ENCODE measurements at places on chromosomes 7 and 10.

- no peak for DNase-seq
Measured at GRCh38 chr7:71130031-71130679, 1.8 kb upstream of the GALNT17 start.

- no peak for DNase-seq
Measured at GRCh38 chr7:30032310-30033125, 4.3 kb downstream of the PLEKHA8 start.

- DNase-seq = no peak
Measured at GRCh38 chr10:35458500-35459448, 122.5 kb downstream of the CCNY start.

GRCh38 chr10:6115411-6115810, 26.6 kb downstream of the RBM17 start:
- no peak for DNase-seq

- DNase-seq = no peak
Measured at GRCh38 chr7:1307828-1308227, 75.2 kb downstream of the UNCX start.

- no peak for DNase-seq
Measured at GRCh38 chr7:130294314-130294713, 1.4 kb downstream of the CPA4 start.

DNA sequence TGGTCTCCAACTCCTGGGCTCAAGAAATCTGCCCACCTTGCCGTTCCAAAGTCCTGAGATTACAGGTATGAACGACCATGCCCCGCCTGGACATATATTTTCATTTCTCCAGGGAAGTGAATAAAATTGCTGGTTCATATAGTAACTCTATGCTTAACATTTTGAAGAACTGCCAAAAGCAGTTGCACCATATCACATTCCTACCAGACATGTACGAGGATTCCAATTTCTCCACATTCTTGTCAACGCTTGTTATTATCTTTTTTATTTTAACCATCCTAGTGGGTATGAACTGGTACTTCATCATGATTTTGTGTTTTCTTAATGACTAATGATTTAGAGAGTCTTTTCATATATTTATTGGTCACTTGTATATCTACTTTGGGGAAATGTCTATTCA, 21.9 kb upstream of the CPN1 start:
- DNase-seq = no peak

DNA sequence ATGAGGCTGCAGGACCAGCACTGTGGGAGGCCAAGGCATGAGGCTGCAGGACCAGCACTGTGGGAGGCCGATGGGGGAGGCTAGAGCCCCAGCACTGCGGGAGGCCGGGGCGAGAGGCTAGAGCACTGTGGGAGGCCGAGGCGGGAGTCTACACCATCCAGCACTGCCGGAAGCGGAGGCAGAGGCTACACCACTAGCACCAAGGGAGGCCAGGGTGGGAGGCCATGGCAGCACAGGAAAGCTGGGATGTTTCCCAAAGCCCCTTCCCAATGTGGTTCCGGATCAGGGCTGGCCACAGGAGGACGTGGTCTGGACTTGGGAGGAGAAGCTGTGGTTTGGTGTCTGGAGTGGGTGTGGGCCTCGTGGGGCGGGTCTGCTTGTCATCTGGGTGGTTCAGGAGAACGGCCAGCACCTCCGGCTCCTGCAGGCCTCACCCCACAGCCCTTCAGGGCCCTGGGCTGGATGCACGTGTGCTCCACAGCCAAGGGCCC, 43.6 kb downstream of the PDGFA start:
- no peak for DNase-seq

DNA sequence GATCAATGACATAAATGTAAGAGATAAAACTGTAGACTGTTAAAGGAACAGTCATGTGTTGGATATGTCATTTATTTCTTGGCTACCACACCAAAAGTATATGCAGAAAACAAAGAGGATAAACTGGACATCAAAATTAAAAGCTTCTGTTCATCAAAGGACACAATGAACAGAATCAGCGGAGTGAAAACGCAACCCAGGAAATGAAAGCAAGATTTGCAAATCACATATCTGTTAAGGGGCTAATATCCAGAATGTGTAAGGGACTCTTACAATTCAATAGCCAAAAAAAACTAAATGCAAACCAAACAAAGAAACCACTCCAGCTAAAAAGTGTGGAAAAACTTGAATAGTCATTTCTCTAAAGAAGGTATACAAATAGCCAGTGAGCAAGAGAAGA, 164.3 kb downstream of the ZMYND11 start:
- no peak for DNase-seq

GRCh38 chr10:26780106-26780792, 80.5 kb downstream of the ABI1 start:
- DNase-seq = no peak

- DNase-seq = no peak
Measured at GRCh38 chr7:112546723-112547513, 66.1 kb downstream of the LSMEM1 start.

DNA sequence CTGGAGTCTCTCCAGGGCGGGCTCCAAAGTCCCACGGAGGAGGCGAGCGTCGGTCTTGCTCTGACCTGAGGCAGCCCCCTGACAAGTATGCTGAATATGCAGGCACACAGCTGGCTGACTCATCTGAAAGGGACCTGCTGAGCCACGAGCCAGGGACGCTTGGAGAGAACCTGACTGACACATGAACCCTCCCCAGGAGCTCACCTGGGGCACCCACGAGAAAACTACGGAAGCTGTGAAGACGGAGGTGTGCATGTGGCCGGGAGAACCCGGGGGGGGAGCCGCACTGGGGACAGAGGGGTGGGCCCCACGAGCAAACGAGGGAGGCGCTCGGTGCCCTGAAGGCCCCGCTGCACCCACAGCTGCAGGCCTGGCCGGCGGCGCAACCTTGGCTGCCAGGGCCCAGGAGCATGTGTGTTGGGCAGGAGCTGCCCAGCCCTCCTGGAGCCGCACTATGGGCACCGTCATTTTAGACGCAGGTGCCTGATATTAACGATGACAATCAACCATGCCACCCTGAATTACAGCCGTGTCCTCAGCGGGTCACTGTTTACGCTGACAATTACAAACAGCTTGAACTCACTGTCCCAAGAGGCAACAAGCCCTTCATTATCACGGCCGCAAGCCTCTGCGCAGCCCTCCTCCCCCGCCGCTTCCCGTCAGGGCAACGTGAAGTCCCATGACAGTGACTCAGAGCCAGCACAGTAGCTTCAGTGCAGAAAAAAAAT, 64.7 kb downstream of the DIP2C start:
- DNase-seq = no peak

DNA sequence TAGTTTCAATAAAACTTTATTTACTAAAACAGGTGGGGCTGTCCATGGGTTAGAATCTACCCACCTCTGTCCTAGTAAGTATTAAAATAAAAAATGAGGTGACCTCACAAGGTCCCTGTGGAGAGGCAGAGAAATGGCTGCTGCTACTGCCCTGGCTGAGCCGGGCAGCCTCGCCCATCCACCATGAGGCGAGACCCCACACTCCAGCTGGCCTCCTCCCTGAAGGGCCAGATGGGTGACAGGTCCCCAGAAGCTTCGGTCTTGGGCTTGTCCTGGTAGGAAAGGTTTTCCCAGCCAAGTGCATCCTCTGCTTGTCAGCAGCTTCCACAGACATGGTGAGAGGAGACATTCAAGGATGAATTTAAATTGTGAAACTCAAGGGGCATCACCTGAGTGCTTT, 565.8 kb downstream of the PTPRN2 start:
- DNase-seq = no peak

- DNase-seq = no peak
Measured at GRCh38 chr7:55246171-55246570, 119.0 kb upstream of the LANCL2 start.

GRCh38 chr7:12728192-12728538, 40.7 kb downstream of the ARL4A start:
- no peak for DNase-seq

DNA sequence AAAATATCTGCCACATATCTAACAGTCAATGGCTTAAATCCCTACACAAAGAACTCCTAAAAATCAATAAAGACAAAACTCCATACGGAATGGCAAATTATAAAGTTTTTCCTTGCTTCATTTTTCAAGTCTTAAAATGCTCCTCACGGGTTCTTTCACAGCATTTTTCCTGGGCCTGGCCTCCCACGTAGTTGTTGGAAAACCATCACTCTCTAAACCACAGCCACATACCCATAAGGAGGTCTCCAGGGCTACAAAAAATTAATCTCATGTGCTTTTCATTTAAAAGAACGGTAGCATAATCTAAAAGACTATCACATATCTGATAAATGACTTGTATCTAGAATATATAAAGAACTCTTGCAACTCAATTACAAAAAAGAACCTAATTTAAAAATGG, 2.9 kb downstream of the COA1 start:
- no peak for DNase-seq

DNA sequence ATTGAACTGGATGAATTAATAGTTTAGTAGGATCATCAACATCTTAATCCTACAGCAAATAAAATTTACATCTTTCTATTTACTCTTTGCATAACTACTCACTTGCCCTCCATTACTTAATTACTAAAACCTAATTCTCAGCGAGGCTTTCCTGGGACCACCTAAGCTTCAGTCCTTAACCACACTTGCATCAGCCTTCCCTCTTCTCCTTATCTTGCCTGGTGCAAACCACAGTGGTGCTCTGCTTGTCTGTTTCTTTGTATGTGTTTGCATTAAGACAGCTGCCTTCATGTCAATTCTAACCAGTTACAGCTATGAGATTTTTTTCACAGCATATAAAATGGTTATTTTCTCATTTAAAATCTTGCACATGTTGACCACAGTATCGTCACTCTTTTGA, 72.6 kb upstream of the ZNF92 start:
- no peak for DNase-seq

DNA sequence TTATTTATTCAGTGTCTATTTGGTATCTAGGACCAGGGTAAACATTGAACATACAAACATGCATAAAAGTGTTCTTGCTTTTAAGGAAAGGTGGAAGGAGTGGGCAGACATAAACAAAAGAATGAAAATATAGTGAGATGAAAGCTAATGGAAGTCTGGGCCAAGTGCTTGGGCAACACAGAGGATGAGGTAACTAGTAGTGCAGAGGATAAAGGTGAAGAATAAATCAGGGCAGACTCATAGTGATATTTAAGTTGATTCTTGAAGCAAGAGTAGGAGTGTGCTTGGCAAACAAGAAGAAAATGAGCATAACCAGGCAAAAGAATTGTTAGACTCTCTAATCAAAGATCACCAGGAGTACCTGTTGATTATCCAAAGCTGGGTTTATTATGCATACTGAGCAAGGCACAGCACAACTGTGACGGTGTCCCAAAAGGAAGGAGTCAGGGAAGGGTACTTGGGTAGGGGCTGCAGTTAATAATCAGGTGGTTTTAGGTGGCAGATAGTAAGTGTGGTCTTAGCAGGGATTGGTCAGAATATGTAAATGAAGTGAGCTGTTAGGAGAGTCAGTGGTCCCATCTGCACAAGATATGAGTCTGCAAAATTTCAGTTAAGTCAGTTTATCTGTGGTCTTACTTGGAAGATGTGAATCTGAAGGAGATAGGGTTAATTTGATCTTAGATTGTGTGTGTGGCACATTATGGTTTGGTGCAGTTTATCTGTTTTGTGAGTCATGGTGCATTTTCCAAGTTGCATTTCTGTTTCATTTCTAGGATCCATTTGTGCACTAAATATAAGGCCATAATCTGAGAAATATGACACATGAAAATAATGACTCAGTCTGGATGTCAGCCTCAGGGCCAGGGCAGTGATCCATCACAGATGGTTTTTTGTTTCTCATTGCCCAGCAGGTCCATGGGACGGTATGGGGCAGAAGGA, 30.6 kb upstream of the TAX1BP1 start:
- DNase-seq = no peak

GRCh38 chr7:141312395-141312794, 238.5 kb downstream of the TMEM178B start:
- DNase-seq = no peak

Measured in activated naive CD4-positive, alpha-beta T cell (primary cell).